ENCODE measurements at places on chromosomes 3 and 15. TPM values are rescaled to one million over a fixed set of nuclear protein-coding genes. Genes with fewer than 3 reads are reported as not detected.

- DNase-seq, result no peak
- no peak overlapping the region for H3K4me3 ChIP-seq
- no peak overlapping the region for H3K27ac ChIP-seq
- H3K27me3 ChIP-seq, result no peaks in the 10 kb centered on the region
Measured at GRCh38 chr15:76107169-76107568, 47.4 kb downstream of the TMEM266 start.

- H3K4me1 ChIP-seq, result no peaks in the 10 kb centered on the region
- no peak for DNase-seq
- H3K27ac ChIP-seq, result no peak overlapping the region
Measured at GRCh38 chr3:177443469-177443868, 246.2 kb upstream of the TBL1XR1 start.

- no peak overlapping the region for H3K27ac ChIP-seq
- no peaks in the 10 kb centered on the region for H3K4me1 ChIP-seq
- no peak overlapping the region for H3K4me3 ChIP-seq
- H3K36me3 ChIP-seq, result no peaks in the 10 kb centered on the region
- DNase-seq, result no peak
Measured at GRCh38 chr3:109900783-109901182, 563.4 kb upstream of the DPPA4 start.

GRCh38 chr15:40591389-40591788 is 2.7 kb upstream of the KNL1 start:
- H3K36me3 ChIP-seq, result no peaks in the 10 kb centered on the region
- no peak overlapping the region for H3K4me3 ChIP-seq
- H3K27ac ChIP-seq, result no peak overlapping the region
- no peak for DNase-seq
- H3K27me3 ChIP-seq, result no peaks in the 10 kb centered on the region
- peaks cover 3% of the 10 kb centered on the region for H3K4me1 ChIP-seq

- DNase-seq, result no peak
- no peaks in the 10 kb centered on the region for H3K27me3 ChIP-seq
- no peaks in the 10 kb centered on the region for H3K36me3 ChIP-seq
- H3K4me3 ChIP-seq, result no peak overlapping the region
Measured at GRCh38 chr3:12681943-12682390, 18.1 kb upstream of the RAF1 start.

- DNase-seq, result no peak
- H3K4me1 ChIP-seq, result peaks cover 6% of the 10 kb centered on the region
- H3K36me3 ChIP-seq, result no peaks in the 10 kb centered on the region
- no peak overlapping the region for H3K27ac ChIP-seq
- no peaks in the 10 kb centered on the region for H3K27me3 ChIP-seq
Measured at GRCh38 chr15:63860155-63860554, 26.4 kb upstream of the HERC1 start.

DNA sequence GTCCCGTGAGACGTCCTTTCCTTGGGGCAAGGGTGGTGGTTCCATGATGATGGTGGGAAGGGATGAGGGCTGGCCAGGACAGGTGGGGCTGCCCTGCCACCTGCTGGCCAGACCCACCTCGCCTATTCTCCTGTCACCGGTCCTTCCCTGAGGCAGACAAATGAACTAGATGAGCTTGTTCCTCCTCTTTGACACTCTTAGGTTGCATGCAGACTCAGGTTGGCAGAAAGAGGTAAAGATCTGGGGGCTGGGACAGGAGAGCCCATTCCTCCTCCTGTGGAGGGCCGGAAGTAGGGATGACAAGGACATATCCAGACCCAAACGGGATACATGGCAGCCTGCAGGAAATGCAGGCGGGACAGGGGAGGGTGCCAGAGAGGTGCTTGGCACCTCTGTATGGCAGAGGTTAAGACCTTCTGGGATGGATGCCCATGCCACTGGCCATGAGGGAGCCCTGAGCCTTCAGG is 38.6 kb downstream of the ACSBG1 start:
- no peaks in the 10 kb centered on the region for H3K4me1 ChIP-seq
- DNase-seq, result no peak
- H3K36me3 ChIP-seq, result no peaks in the 10 kb centered on the region
- no peak overlapping the region for H3K4me3 ChIP-seq

DNA sequence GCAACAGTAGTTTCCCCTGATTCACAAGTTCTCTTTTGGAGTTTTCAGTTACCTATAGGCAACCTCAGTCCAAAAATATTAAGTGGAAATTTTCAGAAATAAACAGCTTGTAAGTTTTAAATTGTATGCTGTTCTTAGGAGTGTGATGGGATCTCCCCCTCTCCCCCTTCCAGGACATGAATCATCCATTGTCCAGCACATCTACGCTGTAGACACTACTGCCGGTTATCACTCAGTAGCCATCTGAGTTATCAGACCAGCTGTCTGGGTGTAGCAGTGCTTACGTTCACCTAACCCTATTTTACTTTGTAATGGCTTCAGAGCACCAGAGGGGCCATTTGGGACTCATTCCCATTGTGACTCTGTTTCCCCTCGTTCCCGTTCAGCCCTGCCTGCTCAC is 96.7 kb upstream of the PLXNA1 start:
- no peak overlapping the region for H3K27ac ChIP-seq
- no peaks in the 10 kb centered on the region for H3K4me1 ChIP-seq
- H3K36me3 ChIP-seq, result no peaks in the 10 kb centered on the region
- H3K27me3 ChIP-seq, result no peaks in the 10 kb centered on the region
- DNase-seq, result no peak

- no peak overlapping the region for H3K27ac ChIP-seq
- H3K27me3 ChIP-seq, result no peaks in the 10 kb centered on the region
- H3K36me3 ChIP-seq, result no peaks in the 10 kb centered on the region
- no peaks in the 10 kb centered on the region for H3K4me1 ChIP-seq
Measured at GRCh38 chr15:101732772-101733171, 8.5 kb upstream of the TARS3 start.

GRCh38 chr3:154844863-154845262 is 235.3 kb upstream of the MME start:
- H3K4me3 ChIP-seq, result no peak overlapping the region
- no peak overlapping the region for H3K27ac ChIP-seq
- no peaks in the 10 kb centered on the region for H3K27me3 ChIP-seq
- H3K4me1 ChIP-seq, result no peaks in the 10 kb centered on the region

- no peak overlapping the region for H3K4me3 ChIP-seq
- no peaks in the 10 kb centered on the region for H3K27me3 ChIP-seq
- no peaks in the 10 kb centered on the region for H3K36me3 ChIP-seq
Measured at GRCh38 chr3:126913524-126913923, 69.4 kb upstream of the PLXNA1 start.

DNA sequence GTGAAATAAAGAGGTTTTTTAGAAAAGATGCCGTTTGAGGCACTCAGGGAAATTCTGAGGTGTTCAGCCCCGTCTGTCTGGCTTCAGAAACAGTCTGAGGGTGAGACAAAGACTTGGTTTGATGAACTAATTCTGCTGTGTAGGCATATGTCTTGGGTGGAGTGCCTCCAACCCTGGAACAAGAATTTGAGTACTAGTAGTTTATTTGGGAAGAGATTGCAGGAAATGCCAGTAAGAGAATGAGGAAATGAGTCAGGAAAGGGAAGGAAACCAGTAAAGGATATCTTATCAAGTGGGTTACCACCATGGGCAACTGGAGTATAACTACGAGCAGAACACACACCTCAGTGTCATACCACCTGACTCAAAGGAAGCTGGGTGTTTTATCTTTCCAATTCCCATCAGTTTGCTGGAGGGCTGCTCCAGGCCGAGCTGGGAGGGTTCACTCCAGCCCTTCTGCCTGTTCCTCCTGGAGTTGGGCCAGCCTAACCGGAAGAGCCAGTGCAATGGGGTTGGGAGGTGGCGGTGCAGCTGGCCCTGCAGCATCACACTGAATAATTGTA is 75.3 kb downstream of the TGFBR2 start:
- H3K36me3 ChIP-seq, result peaks cover 22% of the 10 kb centered on the region
- no peaks in the 10 kb centered on the region for H3K27me3 ChIP-seq
- no peak overlapping the region for H3K4me3 ChIP-seq
- H3K27ac ChIP-seq, result peak overlapping the region; percentile 46

DNA sequence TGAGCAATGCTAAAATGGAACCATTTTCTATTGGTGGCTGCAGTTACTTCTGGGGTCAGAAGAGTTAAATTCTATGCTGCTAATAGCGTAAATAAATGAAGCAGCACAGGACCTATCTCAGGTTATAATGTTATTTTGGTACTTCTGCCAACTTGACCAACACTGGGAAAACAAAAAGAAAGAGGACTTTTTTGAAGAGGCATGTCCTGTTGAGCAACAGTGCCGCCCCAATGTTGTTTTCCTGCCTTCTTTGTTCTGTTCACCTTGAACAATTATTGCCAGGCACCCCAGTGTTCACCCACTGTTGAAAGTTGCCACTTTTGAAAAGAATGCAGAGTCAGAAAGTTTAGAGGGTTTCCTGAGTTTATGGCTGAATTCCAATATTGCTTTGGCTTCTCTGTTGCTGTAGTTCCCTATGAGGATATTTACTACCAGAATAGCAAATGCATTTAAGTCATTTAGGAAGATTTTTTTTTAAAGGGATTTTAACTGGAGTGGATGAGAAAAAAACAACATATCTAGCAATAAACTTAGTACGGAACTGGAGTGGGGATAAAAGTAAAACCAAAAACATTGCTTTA is 679.0 kb upstream of the DPPA4 start:
- peak overlapping the region; percentile 50 for H3K4me3 ChIP-seq
- no peak for DNase-seq
- peaks cover 7% of the 10 kb centered on the region for H3K4me1 ChIP-seq
- no peak overlapping the region for H3K27ac ChIP-seq
- no peaks in the 10 kb centered on the region for H3K27me3 ChIP-seq

- H3K4me1 ChIP-seq, result peaks cover 12% of the 10 kb centered on the region
- no peak overlapping the region for H3K4me3 ChIP-seq
- H3K27me3 ChIP-seq, result no peaks in the 10 kb centered on the region
Measured at GRCh38 chr3:113287803-113288648, 76.7 kb downstream of the BOC start.

DNA sequence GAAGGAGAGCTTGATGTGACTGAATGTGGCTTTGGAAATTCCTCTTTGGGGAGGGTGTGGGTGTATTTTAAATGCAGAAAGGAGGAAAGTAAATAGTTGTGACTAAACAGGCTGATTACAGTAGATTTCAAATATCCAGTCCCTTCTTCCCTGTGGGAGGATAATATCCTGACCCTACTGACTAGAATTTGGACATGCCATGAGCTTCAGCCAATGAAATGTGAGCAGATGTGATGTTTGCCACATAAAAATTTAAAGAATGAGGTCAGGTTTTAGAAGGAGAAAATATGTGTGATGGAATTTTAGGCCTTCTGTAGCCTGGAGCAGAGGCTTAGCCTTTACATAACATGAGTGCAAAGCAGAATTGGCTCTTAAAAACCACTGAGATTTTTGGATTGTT is 1218.9 kb downstream of the ROBO2 start:
- H3K27me3 ChIP-seq, result no peaks in the 10 kb centered on the region
- no peak overlapping the region for H3K27ac ChIP-seq
- H3K4me1 ChIP-seq, result no peaks in the 10 kb centered on the region
- no peak overlapping the region for H3K4me3 ChIP-seq

DNA sequence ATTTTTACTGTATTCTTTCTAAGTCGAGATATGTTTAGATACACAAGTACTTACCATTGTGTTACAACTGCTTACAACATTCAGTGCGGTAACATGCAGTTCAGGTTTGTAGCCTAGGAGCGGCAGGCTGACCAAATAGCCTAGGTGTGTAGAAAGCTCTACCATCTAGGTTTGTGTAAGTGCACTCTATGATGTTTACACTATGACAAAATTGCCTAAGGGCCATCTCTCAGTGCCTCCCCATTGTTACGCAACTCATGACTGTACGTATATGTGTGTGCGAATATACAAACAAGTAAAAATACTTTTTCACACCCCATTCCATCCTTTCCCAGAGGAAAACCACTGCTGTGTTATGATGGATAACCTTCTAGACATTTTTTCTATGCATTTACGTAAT is 44.3 kb downstream of the PXYLP1 start:
- no peak overlapping the region for H3K4me3 ChIP-seq
- H3K36me3 ChIP-seq, result no peaks in the 10 kb centered on the region
- peaks cover 37% of the 10 kb centered on the region for H3K4me1 ChIP-seq
- no peaks in the 10 kb centered on the region for H3K27me3 ChIP-seq

DNA sequence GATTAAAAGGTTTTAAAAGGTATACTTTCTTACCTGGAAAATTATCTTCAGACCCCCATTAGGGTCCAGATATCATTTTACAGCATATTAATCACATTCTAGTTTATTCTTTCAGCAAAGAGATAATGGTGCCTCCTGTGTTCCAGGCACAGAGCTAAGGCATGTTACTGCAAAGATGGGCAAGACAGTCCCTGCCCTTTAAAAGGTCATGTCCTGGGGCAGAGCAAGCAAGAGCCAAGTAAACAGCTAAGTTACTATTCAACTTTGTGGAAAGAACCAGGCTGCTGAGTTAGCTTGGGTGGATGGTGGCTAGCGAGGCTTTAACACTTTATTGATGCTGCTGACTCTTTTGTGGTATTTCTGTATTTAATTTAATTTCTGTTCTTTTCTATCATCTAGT is 75.0 kb downstream of the LRRC28 start:
- no peaks in the 10 kb centered on the region for H3K27me3 ChIP-seq
- no peak overlapping the region for H3K27ac ChIP-seq
- H3K4me3 ChIP-seq, result no peak overlapping the region
- peaks cover 14% of the 10 kb centered on the region for H3K4me1 ChIP-seq

DNA sequence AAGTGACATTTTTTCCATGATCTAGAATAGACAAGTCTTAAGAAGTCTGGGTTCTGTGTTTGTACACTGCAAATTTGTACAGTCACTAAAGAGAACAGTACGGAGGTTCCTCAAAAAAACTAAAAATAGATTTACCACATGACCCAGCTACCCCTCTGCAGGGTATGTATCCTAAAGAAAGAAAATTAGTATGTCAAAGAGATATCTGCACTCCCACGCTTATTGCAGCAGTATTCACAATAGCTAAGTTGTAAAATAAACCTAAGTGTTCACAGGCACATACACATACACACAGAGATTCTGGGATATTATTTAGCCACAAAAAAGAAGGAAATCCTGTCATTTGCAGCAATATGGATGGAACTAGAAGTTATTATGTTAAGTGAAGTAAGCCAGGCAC is 120.4 kb downstream of the ZIC1 start:
- H3K4me3 ChIP-seq, result no peak overlapping the region
- no peaks in the 10 kb centered on the region for H3K4me1 ChIP-seq
- no peaks in the 10 kb centered on the region for H3K27me3 ChIP-seq
- no peak for DNase-seq
- no peaks in the 10 kb centered on the region for H3K36me3 ChIP-seq

- H3K27me3 ChIP-seq, result no peaks in the 10 kb centered on the region
- DNase-seq, result no peak
- no peak overlapping the region for H3K4me3 ChIP-seq
- H3K36me3 ChIP-seq, result no peaks in the 10 kb centered on the region
Measured at GRCh38 chr3:108130236-108130635, 39.4 kb upstream of the CD47 start.

GRCh38 chr3:135078283-135078682 is 283.2 kb downstream of the EPHB1 start:
- H3K4me1 ChIP-seq, result no peaks in the 10 kb centered on the region
- H3K4me3 ChIP-seq, result no peak overlapping the region
- H3K36me3 ChIP-seq, result no peaks in the 10 kb centered on the region

Gene ROBO1
- 13.3 TPM for total RNA-seq

All from thoracic aorta (tissue), 2 donors.